ENCODE measurements at places on chromosomes 13 and 19.

GRCh38 chr13:108981407-108981806, 352.0 kb downstream of the MYO16 start:
- DNase-seq: no peak

DNA sequence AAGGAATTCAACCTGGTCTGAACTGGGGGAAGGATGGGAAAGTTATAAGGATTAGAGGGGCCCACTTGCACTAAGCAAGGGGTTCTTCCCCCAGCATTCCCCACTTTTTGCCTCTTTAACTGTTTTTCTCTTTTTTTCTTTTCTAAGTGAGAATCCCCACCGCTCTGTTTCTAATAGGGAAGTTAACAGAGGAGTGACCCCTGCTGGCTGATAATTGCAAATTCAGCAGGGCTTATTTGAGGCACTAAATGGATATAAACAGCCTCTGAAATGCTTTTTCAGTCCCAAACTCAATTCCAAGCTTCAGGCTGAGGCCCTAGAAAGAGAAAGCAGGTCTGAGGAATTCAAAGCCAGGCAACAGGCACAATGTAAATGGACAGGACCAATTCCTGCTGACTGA, 38.2 kb upstream of the CEACAM21 start:
- no peak for DNase-seq

DNA sequence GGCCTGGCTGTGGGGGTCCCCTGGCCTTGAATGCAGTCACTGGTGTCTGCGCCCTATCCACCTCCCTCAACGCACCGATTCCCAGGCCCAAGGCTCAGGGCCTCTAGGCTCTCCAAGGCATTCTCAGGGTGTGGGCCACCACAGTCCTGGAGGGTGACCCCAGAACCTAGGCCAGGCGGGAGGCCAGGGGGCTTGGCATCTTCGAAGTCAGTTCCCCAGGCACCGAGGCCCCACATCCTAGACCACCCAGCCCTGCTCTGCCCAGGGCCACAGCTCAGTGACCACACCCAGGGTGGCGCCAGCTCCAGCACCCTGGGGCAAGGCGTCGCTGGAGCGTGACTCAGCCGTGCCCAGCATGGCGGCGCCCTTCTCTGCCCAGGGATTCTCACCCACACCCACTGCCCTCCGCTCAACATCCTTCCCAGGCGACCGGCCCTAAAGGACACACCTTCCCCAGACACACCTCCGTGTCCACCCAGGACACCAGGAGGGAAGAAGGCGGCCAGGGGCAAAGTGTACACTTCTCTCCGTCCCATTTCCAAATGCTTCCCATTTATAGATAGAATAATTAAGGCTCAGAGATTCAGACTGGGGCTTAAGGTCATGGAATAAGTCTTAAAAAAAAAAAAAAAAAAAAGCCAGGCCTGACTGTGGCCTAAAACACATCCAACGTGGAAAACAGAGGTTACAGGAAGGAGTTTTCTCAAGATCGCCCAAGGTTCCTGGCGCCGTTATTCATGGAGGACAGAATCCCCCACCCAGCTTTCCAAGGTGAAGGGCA, 36.4 kb upstream of the NANOS3 start:
- no peak for DNase-seq

DNA sequence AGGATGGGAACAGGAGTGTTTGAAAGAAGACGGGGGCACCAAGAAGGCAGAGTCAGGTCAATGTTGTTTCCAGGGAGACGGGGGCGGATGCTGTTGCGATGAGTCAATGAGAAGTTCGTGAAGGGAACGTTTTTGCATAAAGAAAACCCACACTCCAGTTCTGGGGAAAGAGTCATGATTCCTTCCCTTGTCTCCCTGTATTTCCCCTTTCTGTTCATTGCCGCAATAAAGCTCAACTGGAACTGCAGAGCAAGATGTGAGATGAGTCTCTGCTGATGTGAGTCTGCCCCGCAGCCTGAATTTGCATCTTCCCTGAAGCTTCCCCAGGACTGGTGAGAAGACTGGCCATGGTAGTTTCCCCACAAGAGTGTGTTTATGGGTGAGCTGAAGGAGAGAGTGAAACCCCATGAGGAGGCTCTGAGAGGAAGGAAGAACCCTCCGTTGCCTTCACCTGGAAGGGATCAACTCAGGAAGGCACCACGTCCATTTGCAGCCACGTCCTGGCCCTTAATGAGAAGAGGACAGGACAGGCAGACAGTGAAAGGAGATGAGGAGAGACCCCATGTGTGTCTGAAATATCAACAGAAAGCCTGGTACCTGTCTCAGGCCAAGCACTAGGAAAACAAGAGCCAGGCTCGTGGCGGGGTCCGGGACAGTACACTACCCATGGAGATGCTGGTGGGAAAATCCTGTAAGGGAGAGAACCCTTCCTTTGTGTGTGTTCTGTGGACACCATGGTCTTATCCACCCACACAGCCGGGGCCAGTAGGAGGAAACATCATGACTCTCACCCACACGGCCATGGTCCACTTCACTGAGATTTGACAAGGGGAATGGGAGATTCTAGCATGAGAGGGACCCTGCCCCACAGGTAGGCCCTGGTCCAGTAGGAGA, 13.7 kb downstream of the LILRA1 start:
- no peak for DNase-seq

- no peak for DNase-seq
Observed at GRCh38 chr19:410243-410781, 1.4 kb upstream of the C2CD4C start.

Measured in activated CD8-positive, alpha-beta memory T cell treated with anti-CD3 and anti-CD28 coated beads for 4 hours (primary cell).